Activated naive CD4-positive, alpha-beta T cell treated with anti-CD3 and anti-CD28 coated beads, Interleukin-2, amount 50 U/mL, for 16 hours (primary cell): ENCODE measurements at places on chromosomes 16 and 17.

DNA sequence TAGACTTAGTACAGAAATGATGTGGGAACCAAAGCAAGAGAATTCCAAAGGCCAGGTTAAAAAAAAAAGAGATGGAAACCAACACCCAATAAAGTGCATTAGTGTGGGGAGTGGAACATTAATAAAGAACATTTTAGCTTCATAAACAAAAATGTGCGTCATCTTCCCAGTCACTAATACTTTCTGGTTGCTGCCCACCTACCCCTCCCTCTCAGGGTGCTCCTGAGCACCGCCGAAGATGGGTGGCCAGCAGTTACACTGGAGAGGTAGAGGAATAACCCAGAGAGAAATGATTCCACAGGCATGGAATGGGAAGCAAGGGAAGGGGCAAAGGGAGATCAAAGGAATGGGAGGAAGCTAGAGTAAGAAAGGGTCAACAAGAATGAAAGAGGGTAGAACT, 6.0 kb upstream of the CHD3 start:
- no peak for DNase-seq

DNA sequence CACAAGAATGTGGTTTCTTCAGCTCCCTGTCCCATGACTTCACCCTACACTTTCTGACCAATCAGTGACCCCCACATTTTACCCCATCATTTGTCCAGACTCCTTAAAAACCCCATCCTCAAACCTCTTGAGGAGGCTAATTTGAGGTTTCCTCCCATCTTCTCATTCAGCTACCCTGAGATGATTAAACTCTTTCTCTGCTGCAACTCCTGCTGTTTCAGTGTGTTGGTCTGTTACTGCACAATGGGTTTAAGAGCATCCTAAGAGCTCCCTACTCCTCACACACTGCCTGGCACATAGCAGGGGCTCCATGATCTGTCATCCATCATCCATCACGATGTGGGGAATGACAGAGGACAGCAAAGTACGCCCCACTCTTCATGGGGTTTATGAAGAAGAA, 212.6 kb downstream of the SLC39A11 start:
- no peak for DNase-seq

GRCh38 chr17:80992077-80992947, 671 bp downstream of the CHMP6 start:
- DNase-seq, result no peak

GRCh38 chr17:82201498-82201910, 11.1 kb downstream of the CCDC57 start:
- DNase-seq, result no peak

DNA sequence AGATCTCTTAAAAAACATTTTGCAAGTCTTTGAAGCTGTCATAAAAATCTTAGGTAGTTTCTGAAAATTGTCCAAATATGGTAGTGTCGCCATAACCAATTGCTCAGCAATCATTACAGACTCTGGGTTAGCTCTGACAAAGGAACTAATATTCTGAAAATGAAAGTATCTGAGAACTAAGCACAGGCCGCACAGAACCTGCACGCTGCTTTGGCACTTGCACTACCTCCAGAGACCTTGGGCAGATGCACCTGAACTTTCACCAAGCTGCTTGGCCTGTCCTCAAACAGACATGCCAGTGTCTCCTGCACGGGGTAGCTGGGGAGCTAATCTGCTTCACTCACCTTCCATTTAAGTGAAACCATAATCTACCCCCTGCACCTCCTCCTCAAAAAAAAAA, 317.0 kb downstream of the MAF start:
- DNase-seq, result peak; percentile 22
